ENCODE measurements at places on chromosomes 2 and 18.

GRCh38 chr2:228180181-228181097, 1.0 kb downstream of the SPHKAP start:
- DNase-seq = peak; percentile 10

GRCh38 chr2:101251844-101252407, 760 bp upstream of the CNOT11 start:
- no peak for DNase-seq

DNA sequence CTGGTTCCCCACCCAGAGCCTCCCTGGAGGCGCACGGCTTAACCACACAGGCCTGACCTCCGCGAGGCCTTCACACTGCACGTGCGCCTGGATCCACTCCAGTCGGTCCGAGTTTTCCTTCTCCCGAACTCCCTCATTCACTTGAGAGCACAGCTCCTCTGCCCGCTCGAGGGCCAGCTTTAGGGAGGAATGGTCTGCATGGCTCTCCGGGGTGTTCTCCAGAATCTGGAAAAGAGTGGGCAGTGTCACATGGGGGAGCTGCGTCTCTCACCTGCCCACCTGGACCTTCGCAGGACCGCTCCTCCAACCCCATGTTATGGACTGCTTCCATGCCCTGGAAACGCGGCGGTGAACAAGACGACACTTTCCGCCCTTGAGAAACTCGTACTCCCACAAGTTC, 35.9 kb downstream of the FAM228A start:
- DNase-seq = no peak

- DNase-seq = no peak
Measured at GRCh38 chr18:20963027-20963426, 148.6 kb downstream of the ROCK1 start.

DNA sequence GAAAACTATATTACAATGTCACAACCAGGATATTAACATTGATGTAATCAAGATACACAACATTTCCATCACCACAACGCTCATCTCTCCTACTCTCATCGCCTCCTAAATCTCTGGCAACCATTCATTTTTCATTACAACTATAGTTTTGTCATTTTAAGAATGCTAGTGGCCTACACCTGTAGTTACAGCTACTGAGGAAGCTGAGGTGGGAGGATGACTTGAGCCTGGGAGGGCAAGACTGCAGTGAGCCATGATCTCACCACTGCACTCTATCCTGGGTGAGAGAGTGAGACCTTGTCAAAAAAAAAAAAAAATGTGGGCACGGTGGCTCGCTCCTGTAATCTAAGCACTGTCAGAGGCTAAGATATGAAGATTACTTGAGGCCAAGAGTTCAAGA, 10.5 kb downstream of the PKP4 start:
- DNase-seq = no peak

- no peak for DNase-seq
Measured at GRCh38 chr2:148455791-148456190, 188.8 kb upstream of the EPC2 start.

DNA sequence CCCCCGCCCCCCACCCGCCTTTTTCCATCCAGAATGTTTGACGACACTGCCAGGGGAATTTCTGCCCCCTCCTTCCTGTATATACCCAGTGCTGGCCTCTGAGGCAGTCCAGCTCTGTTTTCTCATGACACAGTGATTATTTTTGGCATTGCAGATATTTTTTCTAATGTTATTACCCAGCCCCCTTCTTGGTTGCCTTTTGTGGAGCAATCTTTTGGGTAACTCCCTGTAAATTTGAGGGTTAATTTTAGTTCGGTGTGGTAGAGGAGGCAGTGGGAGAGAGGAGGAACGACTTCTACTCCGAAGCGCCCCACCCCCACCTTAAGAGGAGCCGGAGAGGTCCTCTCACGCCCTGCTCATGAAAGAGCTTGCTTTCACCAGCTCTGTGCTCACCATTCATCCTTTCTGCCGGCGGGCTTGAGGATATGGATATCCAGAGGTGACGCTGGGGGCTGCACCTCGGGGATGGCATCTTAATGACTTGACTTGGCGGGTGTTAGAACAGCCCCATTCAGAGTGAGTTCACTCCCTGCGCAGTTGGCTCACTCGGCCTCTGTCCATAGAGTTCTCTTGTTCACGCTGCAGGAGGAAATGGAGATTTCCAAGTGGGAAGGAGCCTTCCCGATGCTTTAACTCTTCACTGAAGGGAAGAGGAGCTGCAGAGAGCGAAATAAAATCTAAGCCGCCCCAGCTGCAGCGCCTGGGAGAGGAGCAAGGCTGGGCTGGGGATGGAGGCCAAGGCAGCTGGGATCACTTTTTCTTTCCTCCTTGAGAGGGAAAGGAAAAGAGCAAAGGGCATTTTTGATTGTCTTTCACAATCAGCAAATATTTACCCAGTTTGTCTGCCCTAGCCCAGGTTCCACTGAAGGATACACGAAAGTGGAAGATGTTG, 38.4 kb downstream of the EPAS1 start:
- DNase-seq = peak; percentile 85

- no peak for DNase-seq
Measured at GRCh38 chr18:58013241-58014211, 30.5 kb upstream of the NEDD4L start.
